ENCODE measurements at places on chromosomes 6 and 20.

DNA sequence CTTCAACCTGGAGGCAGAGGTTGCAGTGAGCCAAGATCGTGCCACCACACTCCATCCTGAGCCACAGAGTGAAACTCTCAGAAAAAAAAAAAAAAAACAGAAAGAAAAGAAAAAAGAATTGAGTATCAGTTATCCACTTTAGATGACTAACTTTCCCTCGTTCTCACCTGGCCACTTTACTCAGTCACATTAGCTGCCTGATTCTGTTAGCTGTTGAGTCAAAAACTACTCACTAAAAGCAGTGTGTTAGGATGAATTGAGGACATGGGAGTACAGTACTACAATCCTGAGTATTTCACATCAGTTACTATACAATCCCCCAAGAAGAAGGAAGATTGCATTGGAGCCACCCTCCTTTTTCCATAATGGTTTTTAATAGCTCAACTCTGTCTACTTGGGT is 114.6 kb downstream of the ADAT2 start:
- DNase-seq: no peak

DNA sequence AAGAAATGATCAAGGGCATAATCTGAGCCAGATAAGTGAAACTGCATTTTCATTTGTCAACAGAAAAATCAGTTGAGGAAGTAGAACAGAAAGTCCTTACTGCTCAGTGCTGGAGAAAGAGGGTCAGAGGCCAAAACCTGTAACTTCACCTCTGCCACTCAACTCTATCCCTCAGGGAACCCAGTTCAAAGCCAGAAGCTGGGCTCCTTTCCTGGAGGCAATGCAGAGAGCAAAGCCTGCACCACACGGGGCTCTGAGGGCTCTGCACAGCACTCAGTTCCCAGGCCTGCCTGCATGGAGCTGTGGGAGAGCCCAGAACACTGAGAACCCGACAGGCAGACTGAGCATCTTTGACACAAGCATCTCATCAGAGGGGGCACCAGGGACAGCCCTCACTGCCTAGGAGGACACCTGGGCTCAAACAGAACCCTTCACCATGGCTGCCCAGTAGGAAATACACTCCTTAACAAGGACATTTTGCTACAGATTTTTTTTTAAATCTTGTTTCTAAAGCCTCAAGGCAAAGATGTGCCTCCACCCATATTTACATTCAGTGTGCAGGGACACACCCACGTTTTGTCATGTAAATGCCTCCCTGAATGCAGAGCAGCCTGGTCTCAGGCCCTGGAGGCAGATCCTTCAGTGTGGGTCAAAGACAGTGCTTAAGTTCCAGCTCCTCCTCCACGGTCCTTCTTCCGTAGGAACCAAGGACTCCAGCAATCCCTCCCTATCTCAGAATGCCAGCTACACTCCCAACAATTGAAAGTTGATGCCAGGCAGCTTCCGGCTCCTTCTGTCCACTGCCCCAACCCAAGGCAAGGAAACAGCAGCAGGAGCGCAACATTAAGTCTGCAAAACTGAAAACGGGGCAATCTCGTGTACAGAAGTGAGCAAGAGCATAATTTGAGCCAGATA is 6.6 kb downstream of the RNASET2 start:
- DNase-seq: no peak

DNA sequence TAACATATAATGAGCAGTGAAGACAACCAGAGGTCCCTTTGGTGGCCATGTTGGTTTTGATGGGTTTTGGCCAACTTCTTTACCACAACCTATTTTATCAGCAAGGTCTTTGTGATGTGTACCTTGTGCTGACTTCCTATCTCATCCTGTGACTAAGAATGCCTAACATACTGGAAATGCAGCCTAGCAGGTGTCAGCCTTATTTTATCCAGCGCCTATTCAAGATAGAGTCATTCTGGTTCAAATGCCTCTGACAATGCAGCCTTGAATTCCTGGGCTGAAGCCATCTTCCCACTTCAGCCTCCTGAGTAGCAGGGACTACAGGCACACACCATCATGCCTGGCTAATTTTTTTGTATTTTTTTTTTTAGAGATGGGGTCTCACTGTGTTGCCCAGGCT is 7.8 kb upstream of the TRIM38 start:
- DNase-seq: no peak

DNA sequence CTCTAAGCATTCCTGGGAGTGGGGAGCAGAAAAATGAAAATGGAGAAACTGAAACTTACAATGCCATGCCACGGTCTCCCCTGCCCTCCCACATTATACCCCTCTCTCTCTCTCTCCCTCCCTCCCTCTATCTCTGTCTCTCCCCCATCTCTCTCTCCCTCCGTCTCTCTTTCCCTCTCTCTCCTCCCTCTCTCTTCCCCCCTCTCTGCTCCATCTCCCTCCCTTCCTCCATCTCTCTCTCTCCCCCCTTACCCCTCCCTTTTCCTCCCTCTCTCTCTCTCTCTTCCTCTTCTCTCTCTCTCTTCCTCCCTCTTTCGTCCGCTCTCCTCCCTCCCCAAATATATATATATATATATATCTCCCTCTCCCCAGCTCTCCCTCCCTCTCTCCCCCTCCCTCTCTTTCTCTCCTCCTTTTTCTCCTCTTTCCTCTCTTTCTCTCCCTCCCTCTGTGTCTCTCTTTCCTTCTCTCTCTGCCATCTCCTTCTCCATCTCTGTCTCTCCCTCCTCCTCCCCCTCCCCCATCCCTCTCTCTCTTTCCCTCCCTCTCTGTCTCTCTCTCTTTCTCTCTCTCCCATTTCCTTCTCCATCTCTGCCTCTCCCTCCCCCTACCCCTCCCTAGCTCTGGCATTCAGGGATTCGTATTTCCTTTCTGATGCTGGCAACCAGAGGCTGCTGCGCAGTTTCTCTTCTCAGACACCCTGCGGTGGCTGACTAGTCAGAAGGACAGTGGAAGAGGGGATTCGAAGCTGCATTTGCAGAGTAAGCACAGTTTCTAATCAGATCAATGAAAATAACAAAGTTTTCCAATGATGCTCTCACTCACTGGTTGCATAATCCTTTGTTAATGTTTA is 13.9 kb upstream of the VAPB start:
- DNase-seq: no peak

- DNase-seq: no peak
Measured at GRCh38 chr6:25497383-25498040, 154.5 kb upstream of the SCGN start.

GRCh38 chr6:54244430-54244829 is 63.8 kb upstream of the TINAG start:
- DNase-seq: no peak

GRCh38 chr20:42483730-42484303 is 705.9 kb downstream of the PTPRT start:
- DNase-seq: no peak

- DNase-seq: no peak
Measured at GRCh38 chr20:9949563-9949962, 85.2 kb upstream of the ANKEF1 start.

DNA sequence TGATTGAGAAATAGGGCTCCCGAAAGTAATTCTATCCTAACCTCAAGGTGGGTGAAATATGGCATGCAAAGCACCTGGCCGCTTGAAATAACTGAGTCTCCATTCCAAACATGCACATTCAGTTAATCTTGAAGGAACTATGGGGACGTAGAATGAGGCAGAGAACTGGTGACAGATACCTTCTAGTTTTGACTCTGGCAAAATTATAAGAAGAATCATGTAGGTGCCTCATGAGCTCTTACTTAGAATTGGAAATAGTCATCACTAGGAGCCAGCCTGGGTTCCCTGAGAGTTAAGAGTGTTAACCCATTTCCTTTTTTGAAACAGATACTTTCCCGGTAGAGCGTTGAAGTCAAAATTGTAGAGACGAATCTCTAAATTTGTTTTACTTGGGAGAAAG is 49.3 kb downstream of the RPF2 start:
- DNase-seq: no peak

GRCh38 chr20:5171064-5171789 is 44.4 kb downstream of the CDS2 start:
- DNase-seq: no peak

DNA sequence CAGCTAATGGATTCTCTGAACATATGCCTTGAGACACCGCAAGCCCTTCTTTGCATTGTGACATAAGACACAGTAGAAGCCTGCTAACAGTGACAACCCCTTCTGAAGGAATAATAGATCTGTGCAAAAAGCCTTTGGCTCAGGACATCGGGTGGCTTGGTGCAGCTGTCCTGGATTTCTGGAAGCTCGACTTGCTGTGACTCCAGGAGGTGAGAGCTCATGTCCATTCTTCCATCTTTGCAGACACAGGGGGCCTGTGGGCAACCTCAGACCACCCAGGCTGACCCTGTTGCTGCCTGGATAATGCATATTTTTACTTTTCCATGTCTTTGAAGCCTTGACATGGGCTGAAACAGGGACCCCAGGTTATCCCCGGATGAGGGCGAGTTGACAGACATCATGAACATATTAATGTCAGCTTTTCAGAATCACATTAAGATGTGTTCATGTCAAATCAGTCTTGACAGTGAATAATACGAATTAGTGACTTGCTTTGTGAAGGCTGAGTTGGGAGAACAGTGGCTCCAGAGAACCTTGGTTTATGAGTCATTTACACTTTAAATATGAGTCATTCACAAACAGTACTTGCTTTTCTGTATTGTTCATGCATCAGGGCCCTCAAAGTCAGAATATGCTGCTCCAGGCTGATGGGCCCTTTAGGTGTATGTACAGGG is 66.8 kb upstream of the IYD start:
- no peak for DNase-seq

DNA sequence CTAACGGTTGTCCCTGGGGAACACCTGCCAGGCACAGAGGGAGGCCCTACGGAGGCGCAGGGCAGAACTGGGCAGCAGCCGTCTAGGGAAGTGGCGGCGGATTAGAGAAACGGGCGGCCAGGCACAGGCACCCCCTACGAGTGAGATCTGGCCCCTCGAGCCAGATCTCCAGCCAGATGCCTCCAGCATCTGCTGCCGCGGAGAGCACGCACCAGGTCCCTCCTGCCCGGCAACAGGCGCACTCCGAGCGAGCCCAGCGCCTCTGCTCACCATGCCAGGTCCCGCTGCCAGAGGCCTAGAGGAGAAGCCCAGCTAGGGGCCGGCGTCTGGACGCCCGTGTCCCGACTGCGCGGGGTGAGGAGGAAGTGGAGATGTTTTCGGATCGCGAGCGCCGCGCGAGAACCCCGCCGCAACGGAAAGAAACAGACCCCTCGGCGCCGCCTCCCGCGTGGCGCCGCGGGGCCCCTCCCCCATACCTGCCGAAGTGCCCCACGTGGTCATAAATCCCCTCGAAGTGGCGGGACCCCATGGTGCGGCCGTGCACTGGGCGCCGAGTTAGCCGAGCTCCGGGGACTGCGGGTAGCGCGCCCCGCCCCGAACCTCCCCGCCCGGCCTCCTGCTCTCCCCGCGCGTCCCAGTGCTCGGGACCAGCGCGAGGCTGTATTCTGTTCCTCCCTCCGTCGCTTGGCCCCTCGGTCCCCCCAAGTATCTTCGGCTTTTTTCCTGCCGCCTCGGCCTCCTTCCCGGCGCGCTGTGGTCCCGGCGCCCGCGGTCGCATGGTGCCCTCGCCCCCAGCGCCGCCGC is at the start of gene SLC22A16:
Gene SLC22A16 (minus strand): TSS at position 568 of the 804 bp plus-strand sequence. CDS start 39 bp downstream, at position 529.
- no peak for DNase-seq

DNA sequence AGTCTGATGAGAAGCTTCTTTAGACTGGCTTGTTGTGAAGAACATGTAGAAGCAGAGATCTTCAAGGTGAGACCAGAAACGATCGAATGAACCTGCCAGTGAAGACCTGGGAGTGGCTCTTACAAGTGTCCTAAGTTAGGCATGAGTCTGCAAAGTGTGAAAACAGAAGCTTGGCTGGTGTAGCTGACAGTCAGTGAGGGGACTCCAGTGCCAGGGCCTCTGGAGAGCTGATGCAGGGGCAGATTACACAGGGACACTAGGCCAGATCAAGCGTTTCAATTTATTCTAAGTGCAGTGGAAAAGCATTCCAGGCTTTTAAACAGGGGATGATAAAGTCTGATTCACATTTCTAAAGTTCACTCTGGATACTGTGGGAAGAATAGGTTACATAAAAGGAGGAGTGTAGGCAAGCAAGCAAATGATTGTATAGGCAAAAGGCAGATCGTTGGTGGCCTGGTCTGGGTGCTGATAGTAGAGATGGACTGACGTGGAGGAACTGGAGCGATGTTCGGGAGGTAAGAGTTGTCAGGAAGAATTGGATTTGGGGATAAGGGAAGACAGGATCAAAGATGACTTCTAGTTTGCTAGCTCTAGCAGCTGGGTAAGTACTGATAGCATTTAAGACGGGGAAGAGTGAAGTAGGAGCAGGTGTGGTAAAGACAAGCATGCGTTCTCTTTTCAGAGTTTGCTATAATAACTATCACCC is 133.5 kb downstream of the MAN1A1 start:
- DNase-seq: no peak

- no peak for DNase-seq
Measured at GRCh38 chr20:45826381-45827019, 612 bp downstream of the TNNC2 start.

DNA sequence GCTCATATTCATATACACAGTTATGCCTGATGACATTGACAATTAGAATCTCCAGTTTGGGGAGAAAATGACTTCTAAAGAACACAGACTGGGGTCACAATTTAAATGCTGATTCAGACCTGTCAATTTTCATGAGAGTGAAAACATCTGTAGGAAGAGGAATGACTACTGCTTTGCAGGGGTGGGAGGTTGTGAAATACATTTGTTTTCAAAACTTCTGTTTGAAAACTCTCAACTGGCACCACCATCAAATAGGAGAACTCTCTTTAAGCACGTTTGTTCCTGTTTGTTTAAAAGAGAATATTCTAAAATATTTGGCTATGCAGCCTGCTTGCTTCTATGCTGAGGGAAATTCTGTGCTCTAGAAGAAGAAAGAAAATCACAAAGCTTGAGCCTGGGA is 50.8 kb upstream of the ADGRF5 start:
- no peak for DNase-seq

DNA sequence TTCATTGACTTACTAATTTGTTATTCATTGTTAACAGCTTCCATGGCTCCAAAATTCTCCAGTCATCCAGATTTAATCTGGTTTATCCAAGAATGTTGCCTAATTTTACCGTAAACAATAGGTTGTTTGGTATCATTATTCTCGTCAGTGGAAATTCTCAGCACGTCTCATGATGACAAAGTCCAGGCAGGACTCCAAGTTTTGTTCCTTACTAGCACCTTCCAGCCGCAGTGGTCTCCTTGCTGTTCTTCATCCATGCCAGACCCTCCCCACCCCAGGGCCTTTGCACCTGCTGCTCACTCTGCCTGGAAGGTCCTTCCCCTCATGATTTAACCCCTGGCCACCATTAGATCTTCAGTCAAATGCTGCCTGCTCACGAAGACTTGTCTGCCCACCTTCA is 48.1 kb upstream of the NAA20 start:
- no peak for DNase-seq

- no peak for DNase-seq
Measured at GRCh38 chr6:73116330-73116729, 109.0 kb downstream of the KHDC1L start.

- DNase-seq: no peak
Measured at GRCh38 chr6:25137916-25138232, 141.3 kb upstream of the CARMIL1 start.
